Iris pigment epithelial cell (primary cell): ENCODE measurements at places on chromosomes 7 and 10.
A peak's percentile ranks its signal among the peaks of the same experiment; 100 is the strongest.

GRCh38 chr10:4246881-4247358, 461.9 kb upstream of the KLF6 start:
- DNase-seq, result peak; percentile 94

DNA sequence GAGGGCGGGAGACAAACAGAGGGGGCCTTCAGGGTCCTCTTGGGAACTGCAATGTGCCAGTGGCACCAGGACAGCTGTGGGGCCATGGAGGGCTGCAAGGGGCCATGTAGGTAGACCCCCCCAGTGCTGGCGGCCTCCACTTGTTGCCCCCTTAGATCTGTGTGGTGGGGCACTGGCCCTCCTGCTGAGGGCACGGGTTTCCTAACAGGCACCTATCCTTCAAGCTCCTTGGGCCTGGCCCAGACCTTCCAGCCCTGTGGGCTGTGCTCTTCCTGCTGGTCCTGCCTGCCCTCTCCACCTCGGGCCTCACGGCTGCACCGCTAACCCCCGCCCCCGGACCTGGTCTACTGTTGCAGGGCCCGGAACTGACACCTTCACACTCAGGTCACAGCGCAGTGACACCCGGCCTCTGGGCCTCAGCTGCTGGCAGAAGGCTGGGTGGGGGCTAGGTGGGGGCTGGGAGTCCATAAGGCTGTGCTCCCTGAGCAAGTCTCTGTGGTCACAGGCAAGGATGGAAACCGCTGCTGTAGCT, 12.6 kb downstream of the RASGEF1A start:
- DNase-seq, result no peak

DNA sequence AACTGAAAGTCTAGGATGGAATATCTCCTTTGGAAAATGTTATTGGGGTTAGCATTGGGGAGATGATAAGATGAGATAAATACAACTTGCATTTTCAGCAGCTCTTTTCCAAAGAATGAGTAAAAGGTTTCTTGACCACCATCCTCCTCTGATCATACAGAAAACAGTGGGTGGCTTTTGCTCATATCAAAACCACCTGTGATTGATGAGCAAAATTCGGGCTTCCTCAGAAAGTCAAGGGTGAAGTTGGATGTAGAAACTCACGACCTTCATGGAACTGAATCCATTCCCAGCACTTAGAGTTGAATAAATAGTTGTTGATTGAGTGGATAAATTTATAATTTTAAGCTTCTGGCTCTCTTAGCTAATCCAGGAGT, 158.4 kb downstream of the DNAJB6 start:
- DNase-seq, result no peak

GRCh38 chr7:26815426-26815825, 49.0 kb downstream of the SKAP2 start:
- DNase-seq, result no peak

GRCh38 chr10:95406651-95407280, 116.0 kb upstream of the PDLIM1 start:
- no peak for DNase-seq

DNA sequence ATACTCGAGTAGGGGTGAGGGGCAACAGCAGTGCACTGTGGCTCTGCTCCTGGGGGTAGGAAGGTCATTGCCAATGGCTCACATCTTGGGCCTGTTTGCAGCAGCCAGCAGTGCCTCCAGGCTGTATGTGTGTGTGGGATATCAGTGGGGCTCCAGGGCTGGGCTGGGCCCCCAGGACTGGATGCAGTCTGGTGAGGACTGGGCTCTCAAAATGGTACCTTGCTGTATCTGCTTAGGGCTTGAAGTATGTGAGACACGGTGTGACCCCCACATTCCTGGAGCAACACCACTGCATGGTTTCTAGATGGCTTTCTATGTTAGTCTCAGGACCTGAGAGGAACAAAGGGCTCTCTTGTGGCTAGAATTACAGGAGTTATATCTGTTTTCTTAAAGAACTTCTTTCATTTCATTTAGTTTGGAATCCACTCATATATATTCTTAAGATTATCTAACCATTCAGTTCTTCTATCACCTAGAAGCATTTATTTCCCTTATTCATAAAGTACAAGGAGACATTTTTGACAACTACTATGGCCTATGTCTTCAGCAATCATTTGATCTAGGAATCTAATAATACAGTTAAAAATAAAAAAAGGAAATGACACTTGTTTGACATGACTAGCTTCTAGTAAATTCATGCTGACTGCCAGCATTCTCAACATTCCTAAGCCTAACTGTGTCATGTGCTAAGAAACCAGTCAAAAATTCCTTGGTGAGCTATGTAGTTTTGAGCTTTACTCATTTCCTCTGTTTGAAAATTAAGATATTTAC, 443.2 kb upstream of the SEMA3A start:
- DNase-seq, result peak; percentile 95

DNA sequence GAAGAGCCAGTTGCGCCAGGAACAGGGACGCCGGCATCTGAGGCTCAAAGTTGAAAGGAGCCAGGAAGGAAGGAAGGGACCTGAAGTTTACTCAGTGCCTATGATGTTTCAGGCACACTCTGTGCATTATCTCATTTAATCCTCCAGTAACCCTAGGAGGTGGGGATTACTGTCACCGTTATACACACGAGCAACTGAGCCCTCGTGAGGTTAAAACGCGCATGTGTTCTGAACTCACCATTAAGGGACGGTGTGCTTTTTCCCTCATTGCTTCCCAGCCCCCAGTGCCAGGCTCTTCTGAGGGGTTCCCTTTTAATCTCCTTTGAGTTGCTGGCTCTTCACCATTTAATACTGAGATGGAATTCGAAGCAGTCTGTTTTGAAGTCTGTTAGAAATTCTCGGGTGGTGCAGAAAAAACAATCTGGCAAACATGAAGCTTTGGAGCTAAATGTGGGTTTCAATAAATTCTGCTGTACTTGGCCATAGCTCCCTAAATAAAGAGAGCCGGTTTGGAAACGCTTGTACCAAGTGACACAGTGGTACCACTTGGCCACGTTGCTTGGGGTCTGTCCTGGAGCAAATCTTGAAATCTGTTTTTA, 102.2 kb downstream of the TAX1BP1 start:
- DNase-seq, result peak; percentile 52
